Right cardiac atrium (tissue), 5 donors: ENCODE measurements at places on chromosomes 1 and 21. TPM values are rescaled to one million over a fixed set of nuclear protein-coding genes. Genes with fewer than 3 reads are reported as not detected.

Gene ST3GAL3
- 22.8 TPM for total RNA-seq

Gene C1orf56
- total RNA-seq, result 7.0 TPM

Gene RNF186
- not detected for total RNA-seq

Gene MX2
- total RNA-seq, result 13.1 TPM

Gene IL22RA1
- 0.51 TPM for total RNA-seq

Gene CSMD2
- total RNA-seq, result 0.11 TPM

Gene SPRR4
- not detected for total RNA-seq

Gene FMOD
- total RNA-seq, result 60.2 TPM

Gene DISP3
- not detected for total RNA-seq

DNA sequence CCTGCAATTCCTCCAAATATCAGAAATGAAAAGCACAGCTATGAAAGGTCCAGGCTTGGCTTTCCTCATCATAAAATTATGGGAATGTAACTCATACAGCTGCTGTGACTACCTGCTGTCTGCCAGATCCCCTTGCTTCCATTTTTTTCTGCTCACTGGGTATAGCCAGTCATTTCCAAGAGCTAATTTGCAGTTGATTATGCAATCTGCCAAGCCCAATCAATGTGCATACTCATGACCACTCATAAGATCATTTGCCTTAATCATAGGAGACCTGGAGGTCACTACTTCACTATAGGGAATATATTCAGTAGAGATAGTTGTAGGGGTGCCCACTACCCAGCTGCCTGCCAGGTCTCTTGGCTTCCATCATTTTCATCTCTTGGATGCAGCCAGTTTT lies 417.7 kb upstream of the ZRANB2 start:
- DNase-seq, result no peak

DNA sequence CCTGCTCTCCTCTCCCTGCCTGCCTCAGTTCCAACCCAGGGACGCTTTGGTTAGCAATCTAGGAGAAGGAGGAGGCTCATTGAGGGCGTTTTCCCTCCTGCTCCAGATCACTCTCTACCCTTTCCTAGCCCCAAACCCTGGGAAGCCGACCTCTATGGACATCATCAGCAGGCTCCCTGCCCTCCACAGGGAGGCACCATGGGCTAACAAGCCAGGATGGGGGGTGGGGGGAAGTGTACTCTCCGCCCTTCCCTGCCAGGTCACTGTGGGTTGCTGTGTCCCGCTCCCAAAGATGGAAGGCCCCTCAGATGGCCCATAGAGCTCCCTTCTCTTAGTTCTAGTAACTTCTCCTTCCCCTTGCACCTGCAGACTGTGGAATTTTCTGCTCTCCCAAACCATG lies 35.7 kb downstream of the KCND3 start:
- DNase-seq, result no peak

DNA sequence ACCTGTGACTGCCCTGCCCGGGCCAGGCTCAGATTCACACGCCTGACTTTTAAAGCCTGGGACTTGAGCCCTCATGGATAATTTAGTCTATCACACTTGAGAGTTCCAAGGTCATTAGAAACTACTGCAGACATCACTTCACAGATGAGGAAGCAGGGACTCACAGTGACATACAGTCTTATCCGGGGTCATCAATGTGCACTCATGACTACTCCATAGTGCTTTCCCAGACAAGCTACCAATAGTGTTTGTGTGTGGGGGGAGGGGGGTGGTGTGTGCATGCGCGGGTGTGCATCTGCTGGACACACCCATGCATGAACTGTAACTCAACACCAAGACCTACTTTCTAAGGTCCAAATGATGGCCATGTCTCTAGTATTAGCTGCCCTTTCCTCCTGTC lies 16.1 kb upstream of the SLC5A9 start:
- no peak for DNase-seq

DNA sequence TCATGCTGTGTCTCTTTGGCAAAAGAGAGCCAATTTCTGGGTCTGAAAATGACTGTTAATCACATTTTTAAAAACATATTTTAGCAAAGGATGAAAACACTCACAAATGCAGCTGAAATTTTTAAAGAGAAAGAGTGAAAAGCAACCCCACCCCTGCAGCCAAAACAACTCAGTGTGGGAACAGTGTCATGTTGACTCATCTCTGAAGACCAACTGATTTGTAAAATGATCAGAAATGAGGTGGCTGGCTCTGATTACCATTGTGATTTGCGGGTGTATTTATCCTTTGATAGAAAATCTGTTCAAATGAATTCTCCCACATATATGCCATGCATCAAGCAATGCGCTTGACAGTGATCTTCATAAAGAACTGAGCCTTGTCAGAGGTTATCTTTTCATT lies 287.0 kb upstream of the ESRRG start:
- no peak for DNase-seq

- DNase-seq, result no peak
These were observed 11.2 kb downstream of the ZCCHC17 start for GRCh38 chr1:31308036-31308435.

- no peak for DNase-seq
These were observed 1.7 kb downstream of the ID3 start for GRCh38 chr1:23557471-23558124.
